RWPE1 (cell line): ENCODE measurements at places on chromosomes 5 and 9.

DNA sequence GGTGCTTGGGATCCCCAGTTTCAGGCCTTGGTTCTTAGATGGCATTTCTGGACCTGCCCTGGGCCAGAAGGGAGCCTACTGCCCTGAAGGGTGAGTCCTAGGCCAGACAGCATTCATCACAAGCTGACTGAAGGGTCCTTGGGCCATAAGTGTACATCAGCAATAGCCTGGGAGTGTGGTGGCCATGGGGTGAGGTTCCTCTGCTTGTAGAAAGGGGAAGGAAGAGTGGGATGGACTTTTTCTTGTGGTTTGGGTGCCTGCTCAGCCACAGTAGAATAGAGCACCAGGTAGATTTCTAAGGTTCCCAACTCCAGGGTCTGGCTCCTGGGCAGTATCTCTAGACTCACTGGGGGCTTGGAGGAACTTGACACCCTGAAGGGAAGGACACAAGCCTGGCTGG is 95.2 kb upstream of the PHF24 start:
- DNase-seq = no peak

GRCh38 chr9:132944294-132945185 is at the start of gene TSC1:
Gene TSC1, minus strand, starts transcription at chr9:132944616. Its CDS starts 15,744 bp downstream, at chr9:132928872.
- peak; percentile 98 for DNase-seq

DNA sequence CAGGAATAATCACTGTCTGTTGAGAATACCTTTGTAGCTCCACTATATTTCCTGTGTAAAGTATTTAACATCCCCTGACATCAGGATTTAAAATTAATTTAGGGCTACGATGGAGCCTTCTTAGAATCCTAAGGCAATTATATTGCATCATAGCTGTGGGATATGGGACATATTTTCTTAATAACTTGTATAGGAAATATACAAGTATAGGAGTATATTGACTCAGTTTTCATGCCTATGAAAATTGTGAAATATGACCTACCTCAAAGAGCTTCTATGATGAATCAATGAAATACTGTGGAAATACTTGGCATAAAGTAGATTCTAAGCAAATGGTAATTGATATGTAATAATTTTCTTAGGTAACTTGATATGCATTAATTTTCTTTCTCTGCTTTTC is 221.0 kb upstream of the KLF4 start:
- DNase-seq = no peak

GRCh38 chr9:34990908-34991606 is 1.5 kb downstream of the DNAJB5 start:
- no peak for DNase-seq

- no peak for DNase-seq
Measured at GRCh38 chr9:13899924-13900323, 414.0 kb downstream of the NFIB start.

- peak; percentile 63 for DNase-seq
Measured at GRCh38 chr5:128436749-128437188, 101.3 kb downstream of the FBN2 start.
